Stimulated activated CD4-positive, alpha-beta T cell treated with anti-CD3 and anti-CD28 coated beads, Interleukin-2, amount 100 ng/mL, for 4 hours (primary cell): ENCODE measurements at places on chromosomes 5 and 9.

DNA sequence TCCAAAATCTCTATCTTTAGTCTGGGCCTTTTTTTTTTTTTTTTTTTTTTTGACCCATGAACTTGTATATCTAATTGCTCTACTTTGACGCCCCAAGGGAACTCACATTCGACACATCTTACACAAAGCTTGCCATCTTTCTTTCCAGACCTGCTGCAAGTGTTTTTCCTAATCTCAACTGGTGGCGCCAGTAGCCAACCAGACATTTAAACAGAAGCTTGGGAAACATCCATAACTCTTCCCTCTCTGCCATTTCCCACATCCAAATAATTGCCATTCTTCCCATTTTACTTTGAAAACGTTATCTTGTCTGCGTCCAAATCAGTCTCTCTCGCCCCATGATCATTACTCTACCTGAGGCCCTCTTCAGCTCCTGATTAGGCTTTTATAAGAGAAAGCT lies 130.9 kb downstream of the PAPPA start:
- DNase-seq, result no peak

GRCh38 chr9:304106-304505 lies 89.4 kb downstream of the DOCK8 start:
- DNase-seq, result no peak

GRCh38 chr5:79459626-79460025 lies 54.3 kb downstream of the HOMER1 start:
- no peak for DNase-seq

DNA sequence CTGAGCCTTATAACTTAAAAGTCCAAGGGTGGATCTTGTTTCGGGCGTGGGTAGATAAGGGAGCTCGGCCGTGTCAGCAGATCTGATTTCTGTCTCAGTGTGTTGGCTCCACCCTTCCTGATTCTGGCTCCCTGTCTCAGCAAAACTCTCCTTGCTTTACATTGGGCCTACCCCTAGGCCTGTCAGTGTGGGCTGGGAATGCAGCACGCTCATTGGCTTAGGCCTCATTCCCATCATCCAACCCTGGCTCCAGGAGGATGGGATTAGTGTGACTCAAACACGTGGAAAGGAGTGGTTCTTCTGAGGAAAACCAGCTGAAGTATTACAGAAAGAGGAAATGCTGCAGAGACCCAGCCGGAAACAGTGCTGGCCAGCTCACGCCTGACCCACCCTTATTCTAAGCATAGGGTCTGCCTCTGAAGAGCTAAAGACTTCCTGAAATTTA lies 59.9 kb downstream of the ZFAND5 start:
- no peak for DNase-seq

DNA sequence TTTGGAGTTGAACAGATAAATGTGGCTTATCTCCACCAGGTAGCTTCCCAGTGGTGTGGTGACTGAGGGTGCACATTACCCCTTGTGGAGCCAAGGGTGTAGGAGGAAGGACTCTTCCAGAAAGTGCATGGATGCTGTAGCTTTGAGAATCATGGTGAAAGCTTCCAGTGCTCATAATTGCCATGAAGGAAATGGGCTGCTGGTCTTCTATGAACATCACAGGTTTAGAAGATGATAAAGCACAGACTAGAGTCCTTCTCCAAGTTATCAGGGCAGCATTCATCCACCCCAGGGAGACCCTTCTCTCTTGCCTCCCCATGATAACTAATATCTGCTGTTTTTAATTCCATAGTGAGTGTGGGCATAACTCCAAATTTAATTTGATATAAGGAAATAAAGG lies 93.4 kb upstream of the CHD1 start:
- DNase-seq, result no peak

- no peak for DNase-seq
Observed at GRCh38 chr9:105168870-105169319, 75.6 kb upstream of the SLC44A1 start.

DNA sequence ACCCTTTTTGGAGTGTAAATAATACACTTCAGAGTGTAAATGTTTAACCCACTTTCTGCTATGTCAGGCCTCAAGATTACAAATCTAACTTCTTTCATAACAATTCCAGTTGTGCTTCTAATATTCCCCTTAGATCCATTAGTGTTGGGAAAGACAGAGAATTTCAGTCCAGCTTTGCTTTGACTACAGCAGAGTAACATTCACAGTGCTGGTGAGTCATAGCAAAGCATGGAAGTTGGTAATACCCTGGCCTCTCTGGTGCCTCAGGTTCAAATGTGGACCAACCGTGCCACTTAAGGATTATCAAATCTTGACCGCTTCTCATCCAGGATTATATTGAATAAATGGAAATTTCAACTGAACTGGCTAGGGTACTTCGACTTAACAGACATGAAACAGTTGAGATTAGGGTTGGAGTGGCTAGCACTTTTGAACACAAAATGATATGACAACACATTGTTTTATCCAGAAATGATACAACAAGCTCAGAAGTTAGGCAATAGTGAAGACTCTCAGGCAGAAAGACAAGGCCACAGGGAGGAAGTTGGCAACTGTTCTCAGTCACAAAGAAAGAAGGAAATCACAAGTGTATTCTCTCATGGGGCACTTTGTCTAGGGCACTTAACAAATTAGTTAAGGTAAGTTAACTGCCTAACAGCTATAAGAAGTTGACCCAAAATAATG lies 24.4 kb upstream of the RASA1 start:
- DNase-seq, result no peak

GRCh38 chr9:118271936-118272335 lies 567.7 kb downstream of the TLR4 start:
- DNase-seq, result no peak

- no peak for DNase-seq
Observed at GRCh38 chr9:107759009-107759822, 269.6 kb upstream of the KLF4 start.

DNA sequence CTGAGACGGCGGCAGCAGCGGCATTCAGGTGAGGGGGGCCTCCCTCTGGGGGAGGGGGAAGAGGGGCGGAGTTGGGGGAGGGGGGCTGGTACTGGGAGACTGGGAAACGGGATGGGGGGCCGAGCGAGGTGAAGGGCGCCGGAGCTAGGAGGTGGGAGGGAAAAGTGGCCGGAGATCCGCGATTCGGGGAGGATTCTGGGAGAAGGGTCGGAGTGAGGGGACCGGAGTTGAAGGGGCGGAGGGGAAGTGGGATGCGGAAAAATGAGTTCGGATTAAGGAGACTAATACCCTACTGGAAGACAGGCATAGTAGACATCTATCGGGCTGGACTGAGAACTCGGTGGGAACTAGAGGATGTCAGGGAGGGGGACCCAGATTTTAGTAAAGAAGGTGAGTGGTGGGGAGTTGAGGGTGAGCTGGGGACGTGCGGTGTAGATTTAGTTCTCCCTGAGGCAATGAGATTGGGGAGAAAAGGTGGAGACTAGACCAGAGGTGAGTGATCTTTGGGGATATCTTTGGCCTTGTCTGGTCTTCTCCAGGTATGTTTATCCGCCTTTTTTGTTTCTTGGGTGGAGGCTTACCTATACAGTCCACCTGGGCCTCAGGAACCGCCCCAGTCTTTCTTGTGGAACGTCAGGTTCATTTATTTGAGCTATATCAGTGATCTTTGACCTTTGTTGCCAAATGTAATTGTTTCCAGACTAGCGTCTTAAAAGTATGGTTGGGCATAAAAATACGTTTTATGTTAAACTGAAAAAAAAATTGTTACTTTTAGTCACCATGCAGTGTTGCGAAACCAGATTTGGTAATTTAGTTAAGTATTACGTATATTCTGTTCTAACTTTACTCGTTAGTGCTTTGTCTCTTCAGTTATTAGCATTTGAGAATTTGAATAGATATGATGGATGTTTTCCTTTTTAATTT lies 632 bp downstream of the UBAP1 start:
- DNase-seq, result no peak

DNA sequence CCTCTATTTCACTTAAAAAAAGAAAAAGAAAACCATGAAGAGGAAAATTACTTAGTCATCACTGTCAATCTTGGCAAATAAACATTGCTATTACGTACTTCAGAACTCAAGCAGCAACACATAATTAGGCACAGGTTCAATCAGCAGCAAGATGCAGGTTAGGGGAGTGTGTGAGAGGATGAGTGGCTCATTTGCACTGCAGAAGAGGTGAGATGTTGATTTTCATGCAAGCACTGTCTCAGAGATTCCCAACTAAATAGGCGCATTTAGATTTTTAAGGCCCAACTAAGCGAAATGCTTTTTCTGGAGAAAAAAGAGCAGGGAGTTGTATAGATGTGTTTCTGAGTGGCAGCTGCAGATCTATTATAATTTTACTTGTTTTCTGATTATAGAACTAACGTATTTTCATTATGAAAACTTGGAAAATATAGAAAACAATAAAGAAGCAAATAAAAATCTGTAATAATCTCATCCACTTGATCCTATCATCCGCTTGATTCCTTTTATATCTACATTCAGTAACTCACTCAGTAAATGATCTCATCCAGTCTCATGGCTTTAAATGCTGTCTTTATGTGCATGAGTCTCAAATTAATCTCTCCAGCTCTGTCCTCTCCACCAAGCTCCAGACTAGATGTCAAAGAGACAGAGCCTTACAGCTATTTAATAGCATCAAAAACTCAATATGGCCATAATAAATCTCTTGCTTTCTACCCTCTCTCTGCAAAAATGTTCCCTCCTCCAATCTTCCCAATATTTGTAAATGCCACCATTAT lies 162.5 kb downstream of the ZNF462 start:
- DNase-seq, result no peak

GRCh38 chr5:145246961-145247744 lies 588.0 kb downstream of the PRELID2 start:
- no peak for DNase-seq

- DNase-seq, result no peak
Observed at GRCh38 chr9:89777544-89777943, 172.7 kb downstream of the GADD45G start.

- no peak for DNase-seq
Observed at GRCh38 chr9:94534901-94535300, 20.0 kb upstream of the PCAT7 start.

DNA sequence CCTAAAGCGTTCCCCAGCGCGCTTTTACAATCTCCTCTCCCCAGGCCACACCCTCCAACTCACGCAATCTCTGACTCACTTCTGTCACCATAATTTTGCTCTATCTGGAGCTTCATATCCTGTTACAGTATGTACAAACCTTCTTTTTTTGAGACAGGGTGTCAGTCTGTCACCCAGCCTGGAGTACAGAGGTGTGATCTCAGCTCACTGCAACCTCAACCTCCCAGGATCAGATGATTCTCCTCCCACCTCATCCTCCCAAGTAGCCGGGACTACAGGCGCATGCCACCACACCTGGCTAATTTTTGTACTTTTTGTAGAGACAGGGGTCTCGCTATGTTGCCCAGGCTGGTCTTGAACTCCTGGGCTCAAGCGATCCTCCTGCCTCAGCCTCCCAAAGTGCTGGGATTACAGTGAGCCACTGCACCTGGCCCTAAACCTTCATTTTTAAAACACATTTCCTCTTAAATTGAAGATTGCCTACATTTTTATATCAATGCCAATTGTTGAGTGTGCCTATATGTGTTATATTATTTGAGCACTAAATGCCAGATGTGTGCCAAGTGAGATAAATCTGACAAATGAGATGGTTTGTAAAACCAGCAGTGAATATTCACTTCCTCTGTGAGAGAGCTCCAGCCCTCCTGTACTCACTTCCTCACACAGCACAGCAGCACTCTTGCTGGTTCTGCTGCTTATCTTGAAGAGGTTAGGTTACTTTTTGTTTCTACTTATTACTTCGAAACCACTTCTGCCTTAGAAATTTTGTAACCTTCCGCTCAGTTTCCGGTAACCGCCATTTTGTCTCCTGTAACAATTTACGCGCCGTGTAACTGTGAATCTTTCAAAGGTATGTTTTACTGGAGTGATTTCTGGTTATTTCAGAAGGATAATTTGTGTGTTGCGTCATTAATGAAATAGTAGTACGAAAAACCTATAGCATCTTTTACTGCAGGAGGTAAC lies 57.9 kb downstream of the DOCK8 start:
- peak; percentile 61 for DNase-seq

- DNase-seq, result no peak
Observed at GRCh38 chr5:11143456-11144267, 382.6 kb upstream of the DAP start.

GRCh38 chr5:135386886-135387628 lies 12.0 kb downstream of the MACROH2A1 start:
- DNase-seq, result no peak

DNA sequence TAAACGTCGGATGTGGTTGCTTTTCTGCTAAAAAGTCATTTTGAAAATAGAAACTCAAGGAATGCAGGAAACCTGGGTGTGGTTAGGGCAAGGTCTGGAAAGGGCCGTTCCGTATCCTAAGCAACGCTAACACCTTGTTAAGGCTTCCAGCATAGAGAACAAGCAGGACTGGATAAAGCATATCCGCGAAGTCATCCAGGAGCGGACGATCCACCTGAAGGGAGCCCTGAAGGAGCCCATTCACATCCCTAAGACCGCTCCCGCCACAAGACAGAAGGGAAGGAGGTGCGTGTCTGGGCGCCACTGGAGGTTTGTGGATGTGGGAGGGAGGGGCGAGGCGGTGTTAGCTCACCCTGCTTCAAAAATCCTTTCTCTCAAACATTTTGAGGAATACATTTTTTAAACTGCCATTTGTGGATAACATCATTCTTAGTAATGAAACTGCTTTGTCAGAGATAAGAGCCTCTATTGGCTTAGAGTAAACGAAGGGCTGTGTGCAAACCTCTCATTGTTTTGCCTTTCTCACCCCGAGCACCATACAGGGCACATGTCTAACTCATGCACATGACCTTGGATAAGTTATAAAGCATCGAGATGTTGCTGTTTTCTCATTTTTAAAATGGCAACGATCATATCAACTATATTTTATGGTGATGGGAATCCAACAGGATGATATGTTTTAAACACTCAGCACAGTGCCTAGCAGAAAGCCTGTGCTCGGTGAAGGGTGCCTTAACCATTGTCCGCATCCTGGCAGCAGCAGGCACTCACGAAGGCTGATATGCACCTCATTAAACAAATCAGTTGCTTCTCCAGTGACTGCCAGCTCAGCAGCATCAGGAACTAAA lies 175.7 kb upstream of the OTULINL start:
- DNase-seq, result no peak

GRCh38 chr9:115413304-115413703 lies 295.3 kb upstream of the TNC start:
- no peak for DNase-seq
